ENCODE measurements at places on chromosomes 4 and X. TPM values are rescaled to one million over a fixed set of nuclear protein-coding genes. Genes with fewer than 3 reads are reported as not detected.

DNA sequence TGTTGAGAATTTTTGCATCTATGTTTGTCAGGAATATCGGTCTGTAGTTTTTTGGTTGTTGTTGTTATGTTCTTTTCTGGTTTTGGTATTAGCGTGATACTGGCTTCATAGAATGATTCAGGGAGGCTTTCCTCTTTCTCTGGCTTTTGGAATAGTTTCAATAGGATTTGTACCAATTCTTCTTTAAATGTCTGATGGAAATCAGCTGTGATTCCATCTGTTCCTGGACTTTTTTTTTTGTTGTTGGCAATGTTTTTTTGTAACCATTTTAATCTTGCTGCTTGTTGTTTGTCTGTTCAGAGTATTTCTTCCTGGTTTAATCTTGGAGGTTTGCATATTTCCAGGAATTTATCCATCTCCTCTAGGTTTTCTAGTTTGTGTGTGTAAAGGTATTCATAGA is 81.5 kb upstream of the GK2 start:
- DNase-seq: no peak

GRCh38 chr4:3176367-3177229 is 72.4 kb upstream of the MSANTD1 start:
- DNase-seq: no peak

DNA sequence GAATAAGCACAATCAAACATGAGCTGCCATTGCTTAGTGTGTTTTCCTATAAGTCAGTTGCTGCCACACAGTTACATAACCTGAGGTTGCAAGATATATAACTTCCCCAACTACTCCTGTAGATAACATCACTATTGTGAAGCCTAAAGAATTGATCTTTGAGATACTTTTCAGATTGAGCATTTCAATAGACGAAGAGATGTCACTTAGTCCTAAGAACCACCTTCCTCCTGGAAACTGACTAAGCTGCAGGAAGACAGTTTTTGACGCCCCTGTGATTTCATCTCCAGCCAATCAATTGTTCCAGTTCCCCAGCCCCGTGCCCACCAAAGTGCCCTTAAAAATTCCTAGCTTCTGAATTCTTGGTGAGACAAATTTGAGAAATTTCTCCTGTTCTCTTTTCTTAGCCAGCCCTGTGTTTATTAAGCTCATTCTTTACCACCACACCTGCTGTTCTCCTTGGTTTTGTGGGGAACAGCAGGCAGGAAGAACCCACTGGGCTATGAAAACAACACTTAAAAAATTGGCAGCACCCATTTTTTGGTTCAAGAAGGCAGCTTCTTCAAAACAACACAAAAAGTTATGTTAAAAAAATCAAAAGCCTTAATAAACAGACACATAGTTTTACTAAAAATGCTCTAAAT is 317.1 kb upstream of the PABPC4L start:
- no peak for DNase-seq

MTNR1A gene
- total RNA-seq: not detected

DNA sequence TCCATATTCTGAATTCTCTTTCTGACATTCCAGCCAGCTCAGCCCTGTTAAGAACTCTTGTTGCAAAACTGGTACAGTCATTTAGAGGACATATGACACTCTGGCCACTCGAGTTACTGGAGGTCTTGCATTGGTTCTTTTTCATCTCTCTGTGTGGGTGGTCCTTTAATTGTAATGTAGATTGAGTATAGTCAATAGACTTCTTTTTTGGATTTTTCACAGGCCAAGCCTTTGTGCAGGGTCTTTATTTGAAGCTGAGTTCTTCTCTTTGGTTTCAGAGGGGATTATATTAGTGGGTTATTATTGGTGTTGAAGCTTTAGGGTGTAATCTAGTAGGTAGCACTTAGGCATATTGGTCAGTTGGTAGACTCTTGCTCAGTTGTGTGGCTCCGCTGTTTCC is 118.0 kb upstream of the GIMD1 start:
- no peak for DNase-seq

EVC2 gene
- 14.2 TPM for total RNA-seq

- no peak for DNase-seq
These were observed 106.0 kb upstream of the PLAC1 start for GRCh38 chrX:134764202-134764785.

NLRP2B gene
- total RNA-seq: not detected

HMX1 gene
- total RNA-seq: not detected

GRCh38 chr4:5650040-5650439 is 58.3 kb downstream of the EVC2 start:
- DNase-seq: no peak

DNA sequence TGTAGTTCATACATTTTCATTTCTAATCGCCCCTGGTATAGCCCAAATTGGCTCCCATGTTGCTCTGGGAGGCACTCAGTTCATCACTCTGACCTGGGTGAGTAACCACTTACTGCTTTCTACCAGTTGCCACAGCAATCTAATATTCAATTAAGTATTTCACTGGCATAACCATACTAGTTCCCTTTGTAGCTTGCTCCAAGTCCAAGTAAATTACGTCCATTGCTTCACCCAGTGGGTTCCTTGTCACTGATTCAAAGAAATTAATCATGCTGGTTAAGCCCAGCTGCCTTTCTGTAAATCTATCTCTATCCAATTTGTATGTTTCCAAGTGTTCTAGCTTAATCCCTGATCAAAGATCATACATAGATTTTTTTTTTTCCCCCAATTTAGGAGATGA is 92.0 kb upstream of the CBR4 start:
- DNase-seq: no peak

- DNase-seq: no peak
These were observed 304.6 kb downstream of the STK32B start for GRCh38 chr4:5355846-5356245.
